ENCODE measurements at places on chromosomes 16 and 17.
A peak's percentile ranks its signal among the peaks of the same experiment; 100 is the strongest.

DNA sequence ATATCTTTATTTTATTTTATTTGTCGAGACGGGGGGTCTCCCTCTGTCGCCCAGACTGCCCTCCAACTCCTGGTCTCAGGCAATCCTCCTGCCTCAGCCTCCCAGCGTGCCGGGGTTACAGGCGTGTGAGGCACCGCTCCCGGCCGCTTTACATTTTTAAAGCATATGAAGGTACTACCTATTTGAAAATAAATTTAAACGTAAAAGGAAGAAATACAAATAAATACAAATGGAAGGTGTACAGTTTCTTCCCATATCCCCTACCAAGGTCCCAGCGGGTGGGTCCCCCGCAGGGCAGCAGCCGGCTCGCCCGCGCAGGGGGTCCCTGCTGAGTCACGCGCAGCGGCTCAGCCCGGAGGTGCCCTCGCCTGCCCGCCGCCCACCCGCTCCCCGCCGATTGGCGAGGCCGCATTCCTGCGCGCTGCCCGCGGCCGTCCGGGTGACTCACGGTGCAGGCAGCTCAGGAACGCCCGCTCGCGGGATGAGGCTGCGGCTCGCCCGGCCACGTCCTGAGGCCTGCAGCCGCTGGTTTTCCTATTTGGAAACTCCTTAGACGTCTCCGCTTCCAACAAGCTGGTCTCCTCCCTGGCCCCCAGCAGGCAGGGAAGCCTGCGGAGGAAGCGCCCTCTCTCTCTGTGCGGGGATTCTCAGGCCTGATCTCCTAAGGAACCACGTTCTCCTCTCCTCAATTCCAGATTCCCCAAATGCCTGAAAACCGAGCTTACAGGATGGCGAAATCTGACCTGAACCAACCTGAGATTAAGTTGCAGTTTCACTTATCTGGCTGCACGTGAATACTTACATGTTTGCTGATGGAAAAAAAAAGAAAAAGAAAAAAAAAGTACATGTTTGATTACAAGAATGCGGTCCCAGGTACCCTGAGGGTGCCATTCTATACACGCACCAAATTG lies 54.8 kb upstream of the MAP3K14 start:
- DNase-seq, result peak; percentile 22

DNA sequence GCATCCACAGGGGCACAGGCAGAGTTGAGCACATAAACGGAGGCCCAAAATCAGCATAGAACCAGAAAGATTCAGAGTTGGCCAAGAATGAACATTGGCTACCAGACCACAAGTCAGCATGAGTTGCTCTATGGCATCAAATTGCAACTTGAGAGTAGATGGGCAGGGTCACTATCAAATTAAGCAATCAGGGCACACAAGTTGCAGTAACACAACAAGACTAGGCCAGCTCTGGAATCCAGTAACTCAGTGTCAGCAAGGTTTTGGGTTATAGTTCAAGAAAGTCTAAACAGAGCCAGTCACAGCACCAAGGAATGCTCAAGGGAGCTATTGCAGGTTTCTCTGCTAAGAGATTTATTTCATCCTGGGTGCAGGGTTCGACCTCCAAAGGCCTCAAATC lies 12.9 kb downstream of the G6PC1 start:
- no peak for DNase-seq

DNA sequence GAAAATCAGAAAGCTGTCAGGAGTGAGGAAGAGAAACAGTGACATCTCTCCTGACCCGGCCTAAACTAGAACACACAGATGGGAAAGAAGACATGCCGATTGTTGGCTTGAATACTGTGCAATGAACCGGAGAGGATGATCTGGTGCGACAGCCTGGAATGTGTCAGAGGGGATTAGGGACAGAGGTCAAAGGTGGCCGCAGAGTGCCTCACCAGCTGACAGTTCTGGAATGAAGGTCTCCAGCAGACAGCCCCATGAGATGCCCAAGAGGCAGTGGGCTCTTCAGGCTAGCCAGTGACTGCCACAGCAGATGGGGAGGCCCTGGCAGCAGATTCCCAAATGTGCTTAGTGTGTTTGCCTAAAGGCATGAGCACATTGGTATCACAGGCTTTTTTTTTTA lies 623.2 kb downstream of the CDH8 start:
- no peak for DNase-seq

DNA sequence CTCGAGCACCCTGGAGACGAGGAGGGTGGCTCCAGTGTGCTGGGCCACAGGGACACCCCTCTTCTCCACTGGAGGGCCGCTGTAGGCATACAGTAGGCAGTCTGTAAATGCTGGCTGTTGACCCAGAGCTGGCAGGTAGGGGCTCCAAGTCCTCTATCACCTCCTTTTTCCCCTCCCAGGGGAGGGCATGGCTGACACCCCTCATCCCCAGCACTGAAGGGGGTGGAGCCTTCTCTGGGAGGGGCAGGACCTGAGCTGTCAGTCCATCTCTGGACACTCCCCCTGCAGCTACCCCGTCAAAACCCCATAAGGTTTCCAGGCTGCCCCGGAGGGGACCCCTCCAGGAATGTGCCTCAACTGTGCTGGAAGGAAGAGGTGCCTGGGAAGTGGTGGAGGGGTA lies 2.4 kb downstream of the KCNJ12 start:
- DNase-seq, result no peak
